ENCODE measurements at places on chromosomes 4 and X.

DNA sequence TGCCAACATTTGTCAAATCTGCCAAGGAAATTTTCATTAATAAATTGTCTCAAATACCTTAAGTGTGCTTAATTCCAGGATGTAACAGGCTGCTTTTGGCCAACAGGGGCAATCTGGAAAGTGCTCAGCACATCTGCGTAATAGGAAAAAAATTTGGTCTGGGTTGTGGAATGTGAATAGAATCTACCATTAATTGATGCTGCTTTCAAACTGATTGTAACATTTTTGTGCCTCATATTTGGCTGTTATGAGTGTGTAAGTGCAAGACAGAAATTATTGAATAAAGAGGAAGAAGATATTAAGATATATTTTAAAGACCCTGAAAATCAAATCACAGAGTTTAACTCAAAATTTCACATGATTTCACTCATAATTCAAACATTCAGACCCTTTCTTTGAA lies 41.1 kb downstream of the REELD1 start:
- DNase-seq = peak; percentile 68

DNA sequence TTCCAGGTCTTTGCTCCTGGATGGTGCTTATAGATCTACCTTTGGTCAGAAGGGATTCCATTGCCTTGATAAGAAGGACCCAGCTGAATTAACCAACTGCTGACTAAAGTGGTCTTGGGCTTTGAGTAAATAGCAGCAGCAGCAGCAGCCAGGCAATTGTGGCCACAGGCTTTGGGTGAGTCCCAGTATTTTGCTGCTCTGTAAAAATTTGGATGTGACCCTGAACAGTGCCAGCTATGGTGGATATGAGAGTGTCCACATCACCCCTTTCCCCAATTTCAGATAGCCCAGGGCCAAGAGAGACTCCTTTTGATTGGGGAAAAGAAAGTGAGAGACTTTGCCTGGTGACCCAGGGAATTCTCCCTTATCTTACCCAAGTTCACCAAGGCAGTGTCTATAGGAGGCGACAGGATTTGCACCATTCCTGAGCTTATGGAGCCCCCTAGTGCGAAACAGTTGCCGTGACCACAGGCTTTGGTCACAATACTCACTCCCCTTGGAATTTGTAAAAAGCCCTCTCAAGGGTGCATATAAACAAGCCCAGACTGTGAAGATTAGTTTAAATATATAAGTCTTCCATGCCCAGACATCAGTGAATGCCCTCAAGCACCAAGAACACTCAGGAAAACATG lies 518.0 kb downstream of the TMA16 start:
- DNase-seq = no peak

DNA sequence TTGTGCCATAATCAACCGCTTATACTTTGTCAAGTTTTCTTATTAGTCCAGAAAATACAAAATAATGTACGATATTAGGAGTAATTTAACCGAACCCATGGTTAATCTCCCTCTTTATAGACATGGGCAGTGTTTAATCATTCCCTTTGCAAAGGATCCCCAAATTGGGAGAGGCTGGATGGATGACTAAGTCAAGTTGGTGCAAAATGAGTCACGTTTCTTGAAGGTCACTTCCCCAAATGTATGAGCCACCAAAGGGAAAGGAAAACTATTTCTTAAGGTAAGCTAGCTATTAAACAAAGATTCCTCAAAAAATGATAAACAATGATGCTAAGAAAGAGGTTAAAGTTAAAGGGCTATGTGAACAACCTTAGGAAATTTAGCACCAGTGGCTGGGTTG lies 17.5 kb downstream of the MAML3 start:
- DNase-seq = peak; percentile 47

DNA sequence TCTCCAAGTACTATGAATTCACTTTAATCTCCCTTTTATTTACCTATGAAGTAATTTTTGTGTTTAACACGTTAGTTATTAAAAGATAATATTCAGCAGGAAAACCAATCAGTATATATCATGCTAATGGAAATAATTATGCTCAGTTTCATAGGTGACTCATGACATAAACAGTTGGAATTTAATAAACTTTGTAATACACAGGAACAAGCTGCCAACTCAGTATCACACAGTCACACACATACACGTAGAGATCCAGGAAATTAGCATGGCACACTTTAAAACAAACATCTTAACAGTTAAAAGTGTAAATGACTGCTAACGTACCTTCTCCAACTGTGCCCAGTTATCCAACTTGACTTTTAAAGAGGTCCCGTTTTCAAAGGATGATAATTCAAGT lies 2.3 kb downstream of the SPATA4 start:
- peak; percentile 65 for DNase-seq

DNA sequence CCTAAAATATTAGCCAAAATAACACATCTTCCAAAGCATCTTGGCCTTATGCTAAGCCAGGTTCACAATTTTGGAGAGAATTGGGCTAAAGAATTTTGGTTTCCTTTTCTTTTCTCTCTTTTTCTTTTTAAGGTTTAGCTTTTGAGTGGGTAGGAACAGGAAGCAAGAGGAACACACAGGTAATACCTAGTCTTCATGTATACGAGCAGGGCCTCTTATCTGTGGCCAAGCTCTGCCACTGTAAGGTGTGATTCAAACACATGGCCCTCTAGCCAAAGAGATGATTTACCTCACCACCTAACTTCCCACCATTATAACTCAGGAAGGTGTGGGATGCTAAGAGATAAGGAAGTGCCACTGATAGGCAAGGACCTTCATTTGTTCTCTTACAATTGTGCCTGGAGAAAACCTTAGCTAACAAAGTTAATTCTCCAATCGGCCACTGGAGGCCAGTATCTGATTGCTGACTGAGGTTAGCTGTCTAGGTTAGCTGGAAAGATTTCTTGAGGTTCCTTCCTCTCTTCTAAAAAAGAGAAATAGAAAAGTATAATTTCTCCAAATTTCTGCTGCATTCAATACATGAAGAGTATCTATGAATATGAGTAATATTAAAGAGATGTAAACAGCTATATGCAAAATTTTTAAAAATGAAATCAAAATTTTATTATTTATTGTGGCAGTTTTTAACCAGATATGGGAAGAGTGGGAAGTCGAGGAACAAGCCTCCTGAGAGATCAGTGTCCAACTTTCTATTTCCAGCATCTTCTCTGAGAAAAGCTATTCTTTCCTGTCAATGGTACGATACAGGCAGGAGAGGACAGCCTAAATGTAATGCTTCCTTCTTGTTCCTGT lies 30.1 kb upstream of the BBS7 start:
- DNase-seq = peak; percentile 59

GRCh38 chr4:128825226-128825625 lies 15.7 kb downstream of the JADE1 start:
- no peak for DNase-seq

DNA sequence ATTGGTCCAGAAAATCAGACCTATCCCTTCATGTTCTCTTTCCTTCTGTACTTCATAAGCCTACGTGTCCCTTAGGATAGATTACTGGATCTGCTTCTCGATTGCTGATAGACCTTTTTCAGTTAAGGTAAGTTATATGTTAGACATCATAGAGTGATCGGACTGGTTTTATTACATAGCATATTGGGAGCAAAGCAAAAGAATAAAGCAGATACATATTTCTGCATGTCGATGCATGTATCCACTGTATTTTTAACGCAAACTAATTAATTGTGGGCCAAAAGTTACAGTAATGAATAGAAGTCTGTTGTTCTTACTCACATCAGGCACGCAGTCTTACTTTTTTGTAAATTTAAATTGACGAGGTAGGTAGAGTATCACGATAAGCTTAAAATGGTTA lies 106.4 kb downstream of the SLIT2 start:
- no peak for DNase-seq

DNA sequence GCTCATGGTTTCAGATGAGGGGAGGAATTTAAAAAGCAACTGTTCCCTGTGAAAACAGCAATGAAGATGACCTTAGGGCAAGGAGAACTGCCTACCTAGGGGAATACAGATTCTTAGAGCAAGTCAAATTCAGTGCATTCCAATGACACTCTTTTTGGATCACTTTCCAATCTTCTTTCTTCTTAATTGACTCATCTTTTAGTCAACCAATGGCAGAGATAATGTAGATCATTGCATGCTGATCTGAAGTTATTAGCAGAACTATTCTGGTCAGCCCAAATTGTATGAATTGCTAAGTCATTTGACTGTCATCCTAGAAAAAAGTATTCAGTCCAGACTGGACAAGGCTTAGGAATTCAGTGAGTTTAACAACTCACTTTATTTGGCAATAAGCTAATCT lies 12.6 kb upstream of the NR3C2 start:
- peak; percentile 34 for DNase-seq

- no peak for DNase-seq
Measured at GRCh38 chrX:141258080-141258479, 15.8 kb upstream of the SPANXC start.

DNA sequence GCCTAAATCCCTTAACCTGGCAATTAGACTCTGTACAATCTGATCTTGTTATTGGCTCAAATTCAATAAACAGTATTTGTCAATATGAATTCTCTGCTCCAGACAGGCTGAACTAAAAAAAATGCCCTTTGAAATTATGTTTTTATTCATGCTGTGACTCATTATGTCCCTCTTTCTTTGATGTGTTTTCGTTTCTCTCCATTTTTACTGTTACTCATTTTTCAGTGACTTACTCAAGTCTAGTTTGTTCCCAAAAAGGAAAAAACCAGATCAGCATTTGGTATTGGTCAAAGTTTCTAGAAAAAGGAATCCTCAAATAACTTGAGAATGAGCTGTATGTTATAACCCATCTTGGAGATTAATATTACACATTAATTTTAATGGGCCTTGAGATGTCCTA lies 40.4 kb downstream of the UNC5C start:
- no peak for DNase-seq
